ENCODE measurements at places on chromosomes 6 and 20.

- DNase-seq, result no peak
Observed at GRCh38 chr6:131819572-131820124, 11.8 kb downstream of the ENPP1 start.

GRCh38 chr20:11060423-11061185 lies 386.8 kb upstream of the JAG1 start:
- no peak for DNase-seq

DNA sequence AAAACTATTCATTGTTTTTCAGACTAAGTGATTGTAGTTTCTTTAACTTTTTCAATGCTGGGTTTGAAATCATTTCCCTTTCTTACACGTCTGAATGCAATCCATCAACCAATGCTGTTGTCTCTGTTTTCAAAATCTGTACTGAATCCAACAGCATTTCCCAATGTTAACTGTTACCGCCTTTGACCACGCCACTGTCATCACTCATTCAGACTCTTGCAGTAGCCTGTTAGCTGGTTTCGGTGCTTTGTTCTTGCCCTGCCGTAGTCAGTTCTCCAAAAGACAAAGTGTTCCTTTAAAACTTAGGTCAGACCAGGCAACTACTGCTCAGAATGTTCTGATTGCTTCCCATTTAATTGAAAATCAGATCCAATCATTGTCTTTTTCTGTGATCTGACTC lies 131.3 kb downstream of the PLCB4 start:
- no peak for DNase-seq

DNA sequence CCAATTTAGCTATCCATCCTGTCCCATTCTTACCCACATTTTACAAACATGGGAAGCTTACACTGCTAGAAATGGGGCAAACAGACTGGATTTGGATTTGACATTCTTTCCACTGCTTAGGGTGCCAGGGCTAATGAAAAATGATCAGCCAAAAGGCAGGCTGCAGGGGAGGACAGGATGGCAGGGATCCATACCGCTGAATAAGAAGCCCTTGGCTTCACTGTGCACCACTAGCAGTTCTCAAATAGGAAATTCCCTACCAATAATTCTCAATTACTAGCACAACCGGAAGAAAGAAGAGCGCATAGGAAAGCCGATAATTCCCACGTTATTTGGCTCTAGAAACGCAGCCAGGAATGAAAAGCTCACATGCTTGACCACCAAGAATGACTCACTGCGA lies 73.1 kb downstream of the NDUFAF5 start:
- DNase-seq, result no peak

- no peak for DNase-seq
Observed at GRCh38 chr6:100925749-100926148, 44.6 kb upstream of the ASCC3 start.

DNA sequence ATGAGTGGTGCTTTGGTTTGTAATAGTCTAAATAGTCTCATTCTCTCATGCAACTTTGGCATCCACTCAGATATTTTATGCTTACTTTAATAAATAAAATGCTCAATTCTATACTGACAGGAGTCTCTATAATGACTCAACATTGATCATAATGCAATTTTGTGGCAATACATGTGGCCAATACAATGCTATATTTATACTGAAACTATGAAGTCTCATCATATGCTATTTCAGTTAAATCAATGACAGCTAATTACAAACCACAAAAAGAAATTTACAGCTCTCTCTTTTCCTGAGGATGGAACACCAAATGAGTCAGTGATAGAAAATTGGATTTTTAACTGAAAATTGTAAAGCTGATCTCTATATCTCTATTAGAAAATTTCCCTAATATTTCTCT lies 77.1 kb downstream of the WASF1 start:
- no peak for DNase-seq
